ENCODE measurements at places on chromosomes 16 and 17.

GRCh38 chr16:85376292-85377095 is 236.6 kb upstream of the GSE1 start:
- no peak for DNase-seq

DNA sequence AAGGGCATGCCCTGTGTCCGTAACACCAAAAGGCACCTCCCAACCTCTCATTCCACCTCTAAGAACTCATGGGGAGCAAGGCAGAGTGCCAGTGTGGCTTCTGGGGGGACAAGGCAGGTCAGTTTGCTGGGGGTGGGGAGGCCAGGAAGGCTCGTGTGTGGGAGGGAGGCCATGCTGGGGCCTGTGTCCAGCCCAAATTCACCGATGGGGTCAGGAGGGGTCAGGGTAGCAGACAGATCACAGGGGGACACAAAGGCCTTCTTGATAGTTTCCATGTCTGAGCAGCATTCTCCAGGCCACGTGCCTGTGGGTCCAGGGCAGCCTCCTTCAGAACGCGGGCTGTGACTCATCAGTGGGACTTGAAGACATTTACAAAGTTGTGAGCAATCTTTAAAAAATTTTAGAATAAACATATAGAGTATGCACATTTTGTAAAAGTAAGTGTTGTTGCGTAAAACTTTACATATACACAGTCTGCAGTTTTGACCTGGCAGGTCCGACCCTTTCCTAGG is 20.9 kb downstream of the SPACA3 start:
- DNase-seq = no peak

- DNase-seq = no peak
Observed at GRCh38 chr16:27204312-27204915, 1.1 kb downstream of the KDM8 start.

- DNase-seq = no peak
Observed at GRCh38 chr17:76865174-76865573, 3.0 kb upstream of the MGAT5B start.

DNA sequence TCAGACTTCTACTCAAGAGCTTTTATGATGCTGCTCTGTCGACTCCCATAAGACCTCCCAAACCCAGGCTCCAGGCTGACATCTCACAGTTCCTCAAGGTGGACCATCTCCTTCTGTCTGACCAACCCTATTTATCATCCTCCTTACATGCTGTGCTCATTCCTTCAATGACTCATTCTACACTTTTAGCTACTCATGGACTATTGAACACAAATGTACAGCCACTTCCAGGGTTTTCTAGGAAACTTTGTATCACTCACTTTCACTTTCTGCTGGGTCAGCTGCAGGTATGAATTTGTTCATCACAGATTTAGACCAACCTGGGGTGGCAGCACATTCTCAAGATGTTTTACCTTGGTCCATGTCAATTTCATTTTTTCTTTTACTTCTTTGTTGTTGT is 162.4 kb upstream of the FAM20A start:
- no peak for DNase-seq

- no peak for DNase-seq
Observed at GRCh38 chr16:72241930-72242329, 70.0 kb upstream of the PMFBP1 start.

GRCh38 chr16:46789499-46790414 is 41.2 kb downstream of the C16orf87 start:
- DNase-seq = peak; percentile 55

GRCh38 chr16:72424757-72425156 is 252.8 kb upstream of the PMFBP1 start:
- no peak for DNase-seq

DNA sequence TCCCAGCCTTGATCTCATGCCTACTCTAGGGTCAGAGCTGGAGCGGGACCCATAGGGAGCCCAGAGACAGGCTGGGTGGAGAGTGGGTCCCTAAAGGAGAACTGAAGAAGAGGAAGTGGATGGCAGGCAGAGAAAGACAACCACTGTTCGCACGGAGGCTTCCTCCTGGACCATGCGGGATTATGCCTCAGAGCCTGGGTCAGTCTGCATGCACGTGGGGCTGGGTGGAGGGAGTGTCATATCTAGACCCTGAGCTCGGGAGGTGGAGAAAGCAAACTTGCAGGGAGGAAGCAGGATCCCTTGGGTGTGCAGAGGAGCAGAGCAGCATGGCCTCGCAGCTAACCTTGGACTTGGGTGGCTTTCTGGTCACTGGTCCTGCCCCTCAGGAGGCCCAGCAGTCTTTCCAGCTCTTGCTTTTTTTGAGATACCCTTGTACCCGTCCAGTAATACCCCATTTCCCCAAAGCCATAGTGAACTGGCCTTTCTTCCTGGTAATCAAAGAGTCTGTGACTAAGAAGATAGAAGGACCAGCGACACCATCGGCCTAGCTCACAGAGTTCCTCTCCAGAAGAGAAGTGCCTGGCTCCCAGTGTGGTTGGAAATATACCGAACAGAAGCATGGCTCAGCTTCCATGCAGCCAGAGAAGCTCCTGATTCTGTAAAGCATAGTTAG is 344.2 kb downstream of the CPPED1 start:
- peak; percentile 43 for DNase-seq

DNA sequence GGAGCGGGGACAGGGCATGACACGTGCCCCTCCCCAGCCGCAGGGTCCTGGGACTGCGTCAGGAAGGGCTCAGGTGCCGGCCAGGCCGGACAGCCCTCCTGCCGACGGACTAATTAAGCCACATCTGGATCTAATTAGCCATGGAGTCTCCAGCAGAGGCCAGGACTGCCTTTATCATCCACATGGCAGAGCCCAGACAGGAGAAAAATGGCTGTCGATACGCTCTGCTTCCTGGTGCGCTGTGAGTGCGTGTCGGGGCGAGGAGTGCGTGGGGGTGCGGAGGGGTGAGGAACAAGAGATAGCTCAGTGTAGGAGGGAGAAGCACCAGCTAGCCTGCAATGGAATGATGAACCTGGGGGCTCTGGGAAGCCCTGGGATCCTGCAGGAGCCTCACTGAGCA is 218.8 kb downstream of the IRF8 start:
- no peak for DNase-seq

DNA sequence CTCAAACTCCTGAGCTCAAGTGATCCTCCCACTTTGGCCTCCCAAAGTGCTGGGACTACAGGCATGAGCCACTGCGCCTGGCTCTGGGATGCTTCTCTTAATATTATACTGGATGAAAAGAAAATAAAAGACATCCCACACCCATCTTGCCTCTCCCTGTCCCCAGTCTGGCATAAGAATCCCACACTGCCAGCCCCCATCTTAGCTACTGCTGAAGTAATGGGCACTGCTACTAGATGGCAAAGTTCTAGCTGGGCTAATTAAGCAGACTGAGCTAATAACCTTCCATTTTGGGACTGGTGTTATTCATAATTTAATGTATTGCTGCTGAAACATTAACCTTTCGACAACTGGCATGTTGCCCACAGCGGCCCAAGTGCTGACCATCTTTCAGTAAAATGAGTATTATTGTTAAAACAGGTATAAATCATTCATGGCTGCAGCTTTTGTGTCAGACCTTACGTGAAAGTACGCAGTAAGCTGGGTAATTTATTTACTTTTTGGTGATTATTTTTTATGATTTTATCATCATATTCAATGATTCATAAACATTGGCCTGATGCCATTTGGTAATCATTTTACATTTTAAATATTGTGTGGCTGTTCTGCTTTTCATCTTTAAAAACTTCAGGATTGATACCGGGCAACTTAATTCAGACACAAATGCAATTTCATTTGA is 47.4 kb upstream of the ZFHX3 start:
- DNase-seq = no peak

- DNase-seq = no peak
Observed at GRCh38 chr17:2985318-2985717, 78.1 kb downstream of the OR1D5 start.

GRCh38 chr17:43720311-43721060 is 38.1 kb downstream of the SOST start:
- DNase-seq = peak; percentile 58

- no peak for DNase-seq
Observed at GRCh38 chr17:49490276-49490675, 4.8 kb upstream of the NGFR start.

DNA sequence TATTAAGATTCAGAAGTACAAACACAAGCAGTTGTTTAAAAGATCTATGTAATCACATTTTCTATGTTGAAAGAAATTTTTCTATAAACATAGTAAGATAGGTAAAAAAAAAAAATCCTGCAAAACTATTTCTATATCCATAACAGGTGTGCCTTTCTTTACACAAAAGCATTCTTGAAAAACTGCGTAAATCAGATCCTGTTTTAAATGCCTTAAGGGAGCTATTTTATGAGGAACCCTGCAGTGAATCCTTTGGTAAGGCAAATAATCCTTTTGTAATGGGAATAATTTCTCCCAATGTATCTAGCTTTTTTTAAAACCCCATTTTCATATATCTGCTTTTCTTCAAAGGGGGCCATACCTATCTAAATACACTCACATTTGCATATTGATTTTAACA is 157.3 kb downstream of the AATF start:
- DNase-seq = no peak

- no peak for DNase-seq
Observed at GRCh38 chr17:65609749-65610148, 48.3 kb upstream of the AXIN2 start.

- DNase-seq = no peak
Observed at GRCh38 chr16:15396948-15397594, 1.5 kb downstream of the MPV17L start.

GRCh38 chr16:74865922-74866598 is 91.4 kb upstream of the FA2H start:
- no peak for DNase-seq

DNA sequence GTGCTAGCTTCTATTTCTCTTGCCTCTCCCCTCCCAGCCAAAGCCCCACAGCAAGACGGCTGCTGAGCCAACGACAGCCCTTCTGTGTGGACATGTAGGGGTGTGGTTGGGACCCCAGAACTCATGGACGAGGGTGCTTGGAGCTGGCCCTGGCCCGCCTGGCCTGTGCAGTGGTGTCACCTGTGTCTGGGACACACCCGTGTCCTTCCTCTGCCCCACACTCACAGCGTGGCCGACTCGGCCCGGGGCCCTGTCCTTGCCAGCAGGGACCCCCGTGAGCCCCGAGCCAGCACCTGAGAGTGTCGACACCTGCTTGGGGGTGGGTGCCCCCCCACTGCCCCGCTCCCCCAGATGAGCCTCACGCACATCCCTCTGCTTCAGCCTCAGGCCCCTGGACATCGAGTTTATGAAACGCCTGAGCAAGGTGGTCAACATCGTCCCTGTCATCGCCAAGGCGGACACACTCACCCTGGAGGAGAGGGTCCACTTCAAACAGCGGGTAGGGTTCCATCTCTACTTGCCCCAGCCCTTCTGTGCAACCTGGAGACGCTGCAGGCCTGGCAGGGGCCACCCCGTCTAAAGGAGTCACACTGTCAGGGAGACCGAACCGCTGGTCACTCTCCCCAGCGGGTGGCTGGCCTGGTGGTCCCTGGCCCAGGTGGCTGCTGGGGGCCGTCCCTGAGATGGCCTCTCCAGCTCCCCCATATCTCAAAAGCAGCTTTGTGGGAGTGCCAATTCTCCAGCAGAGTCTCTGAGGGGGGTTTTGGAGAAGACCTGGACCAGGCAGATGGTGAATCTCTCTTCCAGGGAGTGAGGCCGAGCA is 349.8 kb downstream of the SEC14L1 start:
- DNase-seq = no peak

DNA sequence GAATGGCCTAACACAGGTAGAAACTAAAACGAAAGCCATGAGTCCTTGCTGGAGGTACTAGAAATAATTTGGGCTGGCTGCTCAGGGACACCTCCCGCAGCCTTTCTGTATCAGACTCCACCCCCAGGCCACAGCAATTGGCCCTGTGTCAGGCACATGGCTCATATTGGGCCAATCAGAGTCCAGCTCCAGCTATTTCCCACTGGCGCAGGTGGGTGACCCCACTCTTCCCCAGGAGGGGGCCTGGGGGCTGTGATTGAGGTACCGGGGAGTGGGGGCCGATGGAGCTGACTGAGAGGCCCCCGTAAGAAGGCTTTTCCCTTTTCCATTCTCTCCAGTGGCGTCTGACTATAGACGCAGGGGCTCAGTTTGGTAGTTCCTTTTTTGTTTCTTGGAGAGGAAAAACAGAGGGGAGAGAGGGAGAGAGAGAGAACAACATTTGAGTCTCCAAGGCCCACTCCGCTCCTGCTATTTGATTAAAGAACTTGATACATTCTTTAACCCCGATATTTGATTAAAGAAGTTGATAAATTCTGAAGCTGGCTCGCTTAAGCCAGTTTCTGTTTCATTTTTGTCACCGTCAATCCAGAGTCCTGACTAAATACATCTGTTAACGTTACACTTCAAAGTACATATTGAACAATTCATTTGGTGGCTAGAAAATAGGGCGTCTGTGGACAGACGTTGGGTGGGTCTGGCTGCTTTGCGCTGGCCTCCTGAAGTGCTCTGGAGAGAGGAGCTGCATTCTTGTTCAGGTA is 26.3 kb downstream of the FOXL1 start:
- DNase-seq = no peak

GRCh38 chr17:75777296-75777922 is 7.2 kb upstream of the UNK start:
- no peak for DNase-seq

DNA sequence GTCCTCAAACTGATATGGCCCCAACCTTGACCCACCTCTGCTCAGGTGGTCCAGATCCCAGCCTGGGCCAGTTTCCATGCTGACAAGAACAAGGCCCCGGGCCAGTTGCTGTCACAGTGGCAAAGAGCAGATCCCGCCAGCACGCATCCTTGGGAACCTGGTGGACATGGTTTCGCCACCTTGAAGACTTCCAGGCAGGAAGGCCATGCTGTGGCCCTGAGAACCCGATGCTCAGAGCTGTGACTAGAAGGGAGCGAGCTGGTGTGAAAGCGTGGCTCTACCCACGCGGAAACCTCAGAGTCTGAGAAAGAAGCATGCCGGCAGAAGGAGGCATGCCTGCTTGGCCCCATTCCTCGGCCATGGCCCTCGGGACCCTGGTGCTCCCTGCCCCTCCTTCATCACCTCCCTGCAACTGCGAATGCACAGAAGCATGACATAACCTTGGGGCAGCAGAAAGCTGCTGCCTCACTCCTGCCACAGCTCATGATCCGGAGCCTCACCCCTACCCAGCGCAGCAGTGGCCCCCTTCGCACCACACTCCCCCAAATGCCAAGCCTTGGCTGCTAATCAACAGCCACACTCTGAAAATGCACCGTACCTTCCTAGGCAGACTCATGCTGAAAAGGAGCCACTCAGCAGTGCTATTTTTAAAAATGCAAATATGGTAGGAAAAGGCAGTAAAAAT is 33.2 kb downstream of the UBE2O start:
- DNase-seq = no peak

- DNase-seq = no peak
Observed at GRCh38 chr17:12759090-12759489, 30.2 kb upstream of the ARHGAP44 start.

GRCh38 chr17:40799859-40800258 is at the start of gene KRT28:
Gene KRT28 (minus strand): TSS chr17:40799959. CDS start chr17:40799893, 66 bp downstream.
- DNase-seq = no peak

GRCh38 chr17:37744961-37745800 is at the start of gene HNF1B:
Gene HNF1B (minus strand): TSS chr17:37745059. CDS start chr17:37744884, 175 bp downstream.
- DNase-seq = no peak

All from lower leg skin (tissue), 4 donors.